Smooth muscle cell of trachea (primary cell): ENCODE measurements at places on chromosomes 5 and 9. TPM values are rescaled to one million over a fixed set of nuclear protein-coding genes. Genes with fewer than 3 reads are reported as not detected.

The TRPM6 gene
- under 0.01 TPM in 2 replicates for total RNA-seq

The GRM6 gene
- total RNA-seq, result not detected in 2 replicates

The GNA14 gene
- total RNA-seq, result 0.15 and 0.50 TPM in 2 replicates

The RACK1 gene
- 3,285 and 3,893 TPM in 2 replicates for total RNA-seq

The SLCO6A1 gene
- not detected in 2 replicates for total RNA-seq

The SPINK13 gene
- not detected in 2 replicates for total RNA-seq
